CD4-positive, alpha-beta T cell treated with Interleukin-12 subunit alpha and Interleukin-12 subunit beta, for 1 hour (primary cell): ENCODE measurements at places on chromosomes 7 and 10.

- DNase-seq = no peak
These were observed 44.5 kb downstream of the TECTB start for GRCh38 chr10:112327678-112328077.

DNA sequence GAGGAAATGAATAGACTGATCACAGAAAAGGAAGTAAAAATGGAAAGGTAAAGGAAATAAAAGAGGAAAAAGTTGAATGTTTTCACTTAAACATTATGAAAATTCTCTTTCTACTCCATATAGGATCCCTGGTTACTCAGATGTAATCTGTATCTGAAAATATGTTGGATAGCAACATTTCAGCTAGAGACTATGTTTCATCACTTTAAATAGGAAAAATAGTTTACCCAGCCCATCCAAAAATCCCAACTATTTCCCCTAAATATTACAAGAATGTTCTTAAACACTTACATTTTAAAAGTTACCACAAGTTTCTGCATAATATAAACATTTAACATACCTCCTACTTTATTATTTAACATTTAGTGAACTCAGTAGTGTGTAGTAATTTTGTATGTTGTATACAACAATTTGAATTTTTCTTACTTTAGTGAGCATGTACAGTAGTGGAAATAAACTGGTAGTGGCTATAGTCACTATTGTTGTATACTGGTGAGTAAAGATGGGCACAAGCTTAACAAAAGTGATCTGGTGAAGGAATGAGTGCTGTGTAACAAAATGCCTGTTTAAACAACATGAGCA, 27.1 kb downstream of the SLF2 start:
- DNase-seq = no peak

GRCh38 chr10:77448226-77448625, 189.4 kb downstream of the KCNMA1 start:
- DNase-seq = no peak

DNA sequence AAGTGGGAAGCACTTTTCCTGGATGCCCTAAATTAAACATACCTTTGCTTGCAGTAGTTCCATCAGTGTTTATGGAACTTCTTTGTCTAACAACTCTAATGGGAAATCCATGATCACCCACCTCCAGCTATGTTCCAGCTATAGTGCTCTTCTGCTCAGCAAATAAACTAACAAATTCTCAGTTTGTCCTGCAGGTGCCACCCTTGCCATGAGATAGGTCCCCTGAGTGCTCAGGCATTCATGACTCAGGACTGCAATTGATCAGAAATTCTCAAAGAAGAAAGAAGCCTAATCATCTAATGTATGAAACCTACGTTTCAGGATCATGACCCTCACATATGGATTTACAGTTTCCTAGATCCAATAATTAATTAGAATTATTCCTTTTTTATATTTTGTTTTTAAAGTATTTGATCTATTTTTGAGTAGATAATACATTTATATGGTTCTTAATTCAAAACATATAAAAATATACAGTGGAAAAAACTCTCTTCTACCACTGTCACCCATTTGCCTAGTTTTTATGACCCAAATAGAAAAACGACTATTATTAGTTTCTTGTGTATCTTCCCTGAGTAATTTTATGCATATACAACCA, 48.7 kb upstream of the DYNC1I1 start:
- no peak for DNase-seq

GRCh38 chr10:122373721-122374120, 787 bp upstream of the PLEKHA1 start:
- DNase-seq = no peak

- DNase-seq = no peak
These were observed 25.2 kb upstream of the APBB1IP start for GRCh38 chr10:26412932-26413331.

- peak; percentile 61 for DNase-seq
These were observed 973 bp downstream of the CAMK1D start for GRCh38 chr10:12350167-12350872.

DNA sequence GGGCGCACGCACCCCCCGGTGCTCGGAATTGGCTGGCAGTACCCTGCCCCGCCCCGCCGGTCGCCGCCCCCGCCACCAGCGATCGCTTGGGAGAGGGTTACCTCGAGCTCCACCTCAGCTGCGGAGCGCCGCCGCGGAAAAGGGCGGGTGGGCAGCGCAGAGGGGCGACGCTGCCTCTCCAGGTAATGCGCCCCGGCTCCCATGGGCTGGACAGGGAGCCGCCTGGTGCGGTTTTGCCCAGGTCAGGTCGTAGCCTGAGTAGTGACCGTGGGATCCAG, 1.3 kb downstream of the PFKFB3 start:
- peak; percentile 39 for DNase-seq

DNA sequence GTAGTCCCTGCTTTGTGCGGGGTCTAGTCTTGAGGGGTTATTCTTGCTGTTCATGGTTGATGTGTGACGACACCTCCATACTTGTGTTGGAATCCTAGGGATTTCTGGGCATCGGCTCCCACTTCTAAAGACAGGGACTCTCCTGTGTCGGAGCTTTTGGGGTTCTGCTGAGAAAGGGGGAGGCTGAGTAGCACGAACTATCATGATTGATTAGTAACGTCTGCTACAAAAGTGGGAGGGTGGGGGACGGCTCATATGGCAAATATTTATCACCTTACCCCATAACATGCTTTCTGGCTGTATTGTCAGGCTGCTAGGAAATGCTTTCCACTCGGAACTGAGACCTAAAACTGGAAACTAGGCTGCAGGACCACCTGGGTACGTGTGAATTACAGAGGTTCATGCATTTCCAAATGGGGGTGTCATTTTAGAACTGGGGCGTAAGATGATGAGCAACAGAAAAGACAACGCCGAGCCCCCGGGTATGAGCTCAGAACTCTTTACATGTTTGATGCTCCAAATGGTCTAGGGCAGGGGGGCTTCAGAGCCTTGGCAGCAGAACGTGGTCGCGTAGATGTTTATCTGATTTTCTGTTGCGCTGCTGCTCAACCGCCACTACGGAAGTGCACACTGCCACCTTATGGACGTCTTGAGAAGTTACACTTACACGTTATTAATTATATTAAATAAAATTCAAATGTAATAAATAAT, 15.1 kb upstream of the NME8 start:
- peak; percentile 57 for DNase-seq

DNA sequence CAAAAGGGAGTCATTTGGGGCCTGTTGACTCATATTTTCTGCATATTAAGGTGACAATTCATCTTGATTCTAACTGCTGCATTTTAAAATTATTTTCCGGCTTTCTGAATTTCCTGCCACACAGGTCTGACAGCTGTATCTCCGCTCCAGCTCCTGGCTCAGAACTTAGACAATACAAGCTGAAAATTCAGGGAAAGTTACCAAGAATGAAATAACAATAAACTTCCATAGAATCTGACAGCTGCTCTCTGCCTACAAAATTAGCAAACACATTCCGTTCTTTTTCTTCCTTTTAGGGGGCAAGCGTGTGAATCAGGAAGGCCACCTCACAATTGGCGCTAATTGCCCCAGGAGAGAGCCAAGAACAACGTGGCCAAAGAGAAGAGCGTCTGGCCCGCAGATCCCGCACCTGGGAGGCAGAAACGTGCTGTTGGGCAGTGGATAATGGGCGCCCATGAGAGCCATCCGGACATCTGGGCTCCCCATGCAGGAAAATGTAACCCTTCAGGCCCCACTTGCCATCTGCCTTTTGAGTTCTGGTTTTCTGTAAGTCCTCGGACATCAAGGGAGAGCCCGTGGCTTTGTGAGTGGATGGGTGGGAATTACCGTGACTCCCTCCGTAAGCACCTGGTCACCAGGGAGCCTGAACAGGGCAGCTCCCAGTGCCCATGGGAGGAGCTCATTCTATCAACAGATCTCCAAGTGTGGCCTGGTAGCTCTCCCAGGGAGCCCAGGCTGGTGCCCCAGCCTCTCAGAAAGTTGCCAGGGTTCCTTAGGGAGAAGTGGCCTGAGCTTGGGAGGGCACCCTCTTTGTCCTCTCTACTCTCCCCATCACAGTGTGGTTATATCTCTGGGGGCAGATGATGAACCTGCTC, 5.0 kb downstream of the CLRN3 start:
- no peak for DNase-seq

DNA sequence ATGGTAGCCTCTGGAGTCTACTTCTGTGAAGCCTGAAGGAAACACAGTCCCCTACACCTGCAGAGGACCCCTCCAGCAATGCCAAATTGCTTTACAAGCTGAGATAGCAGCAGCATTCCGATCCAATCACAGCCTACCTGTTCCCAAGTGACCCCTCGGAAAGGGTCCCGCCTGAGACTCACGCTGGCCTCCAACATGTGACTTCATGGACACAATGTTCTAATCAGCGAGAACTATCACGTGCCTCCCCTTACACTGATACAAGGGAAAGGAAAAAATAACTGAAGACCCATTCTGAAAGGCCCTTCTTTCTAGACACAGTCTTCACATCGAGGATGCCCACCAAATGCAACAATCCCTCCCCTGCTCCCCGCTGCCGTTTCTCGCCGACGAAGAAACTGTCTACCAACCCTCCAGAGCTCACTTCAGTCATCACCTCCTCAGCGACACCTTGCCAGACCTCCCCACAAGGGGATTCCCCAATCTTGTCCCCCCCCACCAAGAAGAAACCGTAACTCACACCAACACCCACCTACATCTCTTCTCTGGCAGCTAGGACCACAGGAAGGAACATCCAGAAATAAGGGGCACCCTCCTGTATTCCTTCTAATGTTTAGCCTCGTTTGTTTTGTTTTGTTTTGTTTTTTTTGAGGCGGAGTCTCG, 1.8 kb downstream of the SNX8 start:
- no peak for DNase-seq

GRCh38 chr7:127983804-127984332, 47.4 kb downstream of the LRRC4 start:
- no peak for DNase-seq
